Chondrocyte (in vitro differentiated cells): ENCODE measurements at places on chromosomes 2 and 18.

DNA sequence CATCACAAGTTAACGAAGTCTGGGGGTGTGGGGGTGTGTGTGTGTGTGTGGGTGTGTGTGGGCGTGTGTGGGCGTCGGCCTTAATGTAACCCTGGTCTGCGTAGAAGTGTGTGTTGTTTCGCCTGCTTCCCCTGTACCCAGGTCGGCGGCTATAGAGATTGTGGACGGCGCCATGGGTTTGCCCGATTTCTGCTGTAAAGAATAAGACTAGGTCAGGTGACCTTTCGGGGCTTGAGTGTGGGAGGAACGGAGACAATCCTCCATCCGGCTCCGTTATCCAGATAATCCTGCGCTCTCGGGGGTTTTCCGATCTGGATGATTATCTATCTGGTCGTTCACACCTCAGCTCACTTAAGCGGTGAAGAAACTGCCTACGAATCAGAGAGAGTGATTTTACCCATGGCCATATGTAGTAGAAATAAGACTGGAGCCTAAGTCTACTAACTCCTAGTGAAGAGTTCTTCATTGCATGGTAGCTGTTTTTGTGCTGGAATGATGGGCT lies 543 bp downstream of the HADHB start:
- no peak for DNase-seq

DNA sequence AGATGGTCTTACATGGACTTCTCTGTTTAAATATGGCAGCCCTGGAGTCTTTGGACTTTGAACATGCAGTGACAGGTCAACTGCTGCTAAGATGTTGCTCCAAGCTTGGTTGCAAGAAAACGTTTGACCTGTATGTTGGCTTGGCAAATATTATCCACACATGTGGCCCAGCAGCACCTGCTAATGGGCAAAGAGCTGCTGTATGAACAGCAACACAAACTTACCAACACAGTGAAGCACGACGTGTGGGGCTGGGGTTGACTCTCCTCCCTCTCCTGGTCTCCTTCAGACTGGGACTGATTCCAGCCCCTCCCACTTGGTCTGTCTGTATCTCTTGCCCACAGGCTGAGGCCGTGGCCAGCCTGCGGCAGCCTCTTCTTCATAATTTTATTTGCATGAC lies 3.8 kb downstream of the KCNE4 start:
- DNase-seq, result no peak

GRCh38 chr18:63253428-63254372 lies 65.9 kb downstream of the BCL2 start:
- no peak for DNase-seq

DNA sequence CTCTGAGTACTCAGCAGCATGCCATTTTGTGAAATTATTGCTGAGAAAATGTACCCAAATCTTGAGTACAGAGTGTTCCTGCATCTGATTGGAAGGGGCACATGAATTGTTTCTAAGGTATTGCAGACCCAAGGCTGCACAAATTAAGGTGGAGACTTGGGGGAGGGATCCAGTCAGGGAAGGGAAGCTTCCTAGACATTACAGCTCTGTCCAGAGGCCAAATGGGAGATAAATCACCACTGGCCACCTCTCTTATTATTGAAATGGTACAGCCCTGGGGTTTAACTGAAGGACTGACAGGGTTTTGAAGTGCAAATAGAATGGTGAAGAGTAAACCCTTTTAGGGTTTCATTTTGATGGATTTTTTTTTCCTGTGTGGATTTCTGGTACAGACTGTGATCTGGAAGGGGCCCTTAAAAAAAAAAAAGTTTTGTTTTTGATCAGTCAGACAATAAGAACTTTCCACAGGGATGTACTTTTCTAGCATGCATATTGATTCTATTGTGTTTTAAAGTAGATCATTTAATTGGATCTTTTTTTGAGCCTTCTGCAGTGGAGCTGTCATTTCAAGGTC lies 119.4 kb downstream of the GREB1L start:
- no peak for DNase-seq

DNA sequence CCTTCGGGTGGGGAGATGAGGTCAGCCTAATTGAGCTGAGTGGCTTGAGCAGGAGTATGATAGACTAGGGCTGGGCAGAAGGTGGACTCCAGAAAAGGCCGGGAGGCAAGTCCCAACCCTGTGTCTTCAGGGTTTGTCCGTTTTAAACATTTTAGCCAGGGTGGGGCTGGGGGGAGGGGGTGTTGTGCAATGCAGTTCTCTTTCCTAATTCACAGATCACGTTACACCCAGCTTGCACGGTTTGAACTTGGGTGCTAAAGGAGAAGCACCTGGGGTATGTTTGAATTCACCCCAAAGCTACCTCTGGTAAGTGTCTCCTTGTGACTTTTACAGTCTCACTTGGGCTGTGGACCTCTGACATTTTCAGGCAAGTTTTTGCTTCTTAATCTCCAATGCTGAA lies 233.3 kb downstream of the AGAP1 start:
- no peak for DNase-seq

- no peak for DNase-seq
These were observed 27.4 kb upstream of the TAF1B start for GRCh38 chr2:9815844-9816279.

- no peak for DNase-seq
These were observed 427.7 kb upstream of the HS6ST1 start for GRCh38 chr2:128746356-128746755.

DNA sequence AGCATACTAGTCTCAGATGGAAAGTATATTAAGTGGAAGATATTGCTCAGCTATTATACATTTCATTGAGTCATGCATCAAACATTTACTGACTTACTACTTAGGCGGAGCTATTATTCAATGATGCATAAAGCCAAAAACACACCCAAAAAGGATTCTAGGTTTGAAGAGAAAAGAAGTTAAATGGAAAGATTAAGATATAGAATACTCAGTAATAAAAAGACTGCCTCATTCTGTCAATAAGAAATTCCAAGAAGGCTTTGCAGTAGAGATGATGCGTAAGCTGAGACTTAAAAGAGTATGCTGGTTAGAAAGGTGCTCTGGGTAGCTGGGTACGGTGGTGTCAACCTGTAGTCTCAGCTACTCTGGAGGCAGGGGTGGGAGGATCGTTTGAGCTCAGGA lies 27.6 kb downstream of the STK17B start:
- no peak for DNase-seq

DNA sequence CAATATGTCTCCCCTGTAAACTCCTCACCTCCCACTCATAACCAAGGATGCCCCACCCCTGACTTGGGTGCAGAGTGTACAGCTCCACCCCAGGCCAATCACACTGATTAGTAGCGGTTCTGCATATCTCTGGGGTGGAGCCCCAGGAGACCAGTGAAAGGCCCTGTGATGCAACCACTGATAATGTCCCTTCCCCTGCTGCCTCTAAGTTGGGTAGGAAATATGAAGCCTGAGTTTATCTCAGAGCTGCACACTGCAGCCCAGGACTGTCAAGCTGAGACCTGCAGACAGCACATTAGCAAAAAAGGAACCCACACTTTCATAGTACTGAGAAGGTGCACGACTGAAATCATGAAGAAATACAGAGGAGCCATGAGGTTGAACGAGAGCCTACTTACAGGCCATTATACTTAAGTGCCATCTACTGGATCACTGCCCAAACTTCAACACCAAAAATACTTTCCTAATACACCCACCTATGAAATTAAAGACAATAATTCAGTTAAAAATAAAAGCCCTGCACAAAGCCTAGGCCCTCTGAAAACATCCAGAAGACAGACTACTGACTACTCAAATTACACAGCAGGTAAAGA lies 455.4 kb upstream of the LRRTM4 start:
- DNase-seq, result no peak
